IPS DF 19.7 (cell line): ENCODE measurements at places on chromosomes 1 and 21.

GRCh38 chr1:20125100-20125499, 5.8 kb upstream of the PLA2G2D start:
- DNase-seq, result no peak

DNA sequence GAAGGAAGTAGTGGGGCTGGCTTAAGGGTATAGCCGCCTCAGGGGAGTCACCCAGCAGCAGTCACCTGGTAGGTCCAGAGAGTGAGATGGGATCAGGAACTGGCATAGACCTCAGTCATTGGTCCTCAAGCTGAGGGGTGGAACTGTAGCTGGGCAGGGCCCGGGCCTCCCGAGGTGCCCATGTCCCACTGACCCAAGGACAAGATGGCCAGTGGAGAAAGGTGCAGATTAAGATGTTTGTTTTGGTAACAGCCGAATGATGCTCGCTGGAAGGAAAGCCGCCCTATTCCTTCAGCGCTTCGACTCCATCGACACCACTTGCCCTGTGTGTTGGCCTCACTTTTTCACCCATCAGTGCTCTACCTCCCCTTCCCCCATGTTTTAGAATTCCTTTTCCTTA, 16.4 kb downstream of the COL9A2 start:
- DNase-seq, result no peak

- DNase-seq, result peak; percentile 20
These were observed 196.2 kb downstream of the ZC3H11B start for GRCh38 chr1:219416598-219417238.

DNA sequence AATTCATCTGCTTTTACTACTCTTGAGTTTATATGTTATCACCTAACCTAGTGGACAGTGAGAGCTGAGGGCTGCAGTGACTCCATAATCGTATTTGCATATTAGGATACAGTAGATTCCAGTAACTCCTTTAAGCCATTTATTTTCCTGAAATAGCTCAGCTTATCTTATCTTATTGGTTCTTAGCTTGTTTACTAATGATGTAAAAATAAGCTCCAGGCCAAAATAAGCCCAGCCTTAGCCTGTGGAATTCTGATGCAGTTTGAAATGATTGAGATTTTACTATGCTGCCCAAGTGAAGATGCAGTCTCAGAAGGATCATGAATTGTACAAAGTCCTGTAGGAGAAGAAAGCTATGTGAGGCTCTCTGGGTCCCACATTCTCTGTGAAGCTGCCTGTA, 18.1 kb downstream of the ATP1A1 start:
- DNase-seq, result no peak

DNA sequence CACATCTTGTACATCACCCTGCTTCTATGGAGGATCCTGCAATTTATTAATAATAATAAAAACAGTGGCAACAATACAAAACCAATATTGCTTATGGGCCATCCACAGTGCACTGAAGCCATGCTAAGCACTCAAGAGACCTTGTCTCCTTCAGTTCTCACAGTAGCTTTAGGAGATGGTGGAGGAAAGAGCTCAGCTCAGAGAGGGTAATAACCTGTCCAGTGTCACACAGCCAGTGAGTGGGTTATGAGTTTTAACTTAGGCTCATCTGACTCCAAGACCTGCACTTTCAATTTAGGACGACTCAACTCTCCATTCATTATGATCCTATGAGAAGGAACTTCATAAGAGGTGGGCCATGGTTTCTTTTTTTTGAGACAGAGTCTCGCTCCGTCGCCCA, 347.6 kb upstream of the RUNX1 start:
- no peak for DNase-seq

DNA sequence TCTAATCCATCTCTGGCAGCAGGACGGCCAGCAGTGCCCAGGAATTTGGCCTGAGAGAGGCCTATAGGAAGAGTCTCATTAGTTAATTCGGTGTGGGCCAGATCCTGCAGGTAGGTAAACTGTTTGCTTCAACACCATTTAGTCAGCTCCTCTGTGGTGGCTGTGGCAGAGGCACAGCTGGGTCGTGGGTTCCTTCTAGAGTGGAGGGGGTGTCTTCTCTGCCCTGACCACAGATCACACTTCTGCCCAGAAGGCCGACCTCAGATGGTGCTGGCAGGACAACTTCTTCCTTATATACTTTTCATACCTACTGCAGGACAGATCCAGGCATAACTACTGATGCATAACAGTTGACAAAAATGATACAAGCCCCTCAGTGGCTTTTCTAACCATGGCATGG, 281.4 kb downstream of the RPS6KC1 start:
- no peak for DNase-seq

- DNase-seq, result no peak
These were observed 122.3 kb downstream of the FOXD2 start for GRCh38 chr1:47559944-47560695.

GRCh38 chr1:53550201-53550741, 91.1 kb downstream of the DMRTB1 start:
- DNase-seq, result no peak

- no peak for DNase-seq
These were observed 30.0 kb downstream of the XCL2 start for GRCh38 chr1:168513656-168514404.

GRCh38 chr1:12384836-12385456, 155.1 kb downstream of the VPS13D start:
- no peak for DNase-seq
